ENCODE measurements at places on chromosomes 3 and 15.

DNA sequence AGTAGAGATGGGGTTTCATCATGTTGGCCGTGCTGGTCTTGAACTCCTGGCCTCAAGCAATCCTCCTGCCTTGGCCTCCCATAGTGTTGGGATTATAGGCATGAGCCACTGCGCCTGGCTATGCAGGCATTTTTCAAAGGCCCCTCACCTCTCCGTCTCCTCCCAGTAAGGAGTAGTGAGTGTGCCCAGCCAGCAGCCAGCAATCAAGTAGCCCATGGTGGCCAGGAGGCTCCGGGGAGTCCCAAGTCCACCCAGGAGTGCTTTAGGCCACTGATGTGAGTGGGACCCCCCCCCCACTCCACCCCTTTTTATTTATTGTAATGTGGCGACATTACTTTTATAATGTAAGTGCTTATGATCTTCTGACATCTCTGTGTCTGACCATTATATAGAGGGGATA, 8.1 kb downstream of the ISG20 start:
- no peak for DNase-seq

- DNase-seq, result no peak
Observed at GRCh38 chr3:155895379-155895900, 25.0 kb downstream of the GMPS start.

GRCh38 chr3:87805670-87806069, 253.1 kb downstream of the CGGBP1 start:
- no peak for DNase-seq

GRCh38 chr15:95574053-95574452, 756.4 kb upstream of the NR2F2 start:
- DNase-seq, result no peak

DNA sequence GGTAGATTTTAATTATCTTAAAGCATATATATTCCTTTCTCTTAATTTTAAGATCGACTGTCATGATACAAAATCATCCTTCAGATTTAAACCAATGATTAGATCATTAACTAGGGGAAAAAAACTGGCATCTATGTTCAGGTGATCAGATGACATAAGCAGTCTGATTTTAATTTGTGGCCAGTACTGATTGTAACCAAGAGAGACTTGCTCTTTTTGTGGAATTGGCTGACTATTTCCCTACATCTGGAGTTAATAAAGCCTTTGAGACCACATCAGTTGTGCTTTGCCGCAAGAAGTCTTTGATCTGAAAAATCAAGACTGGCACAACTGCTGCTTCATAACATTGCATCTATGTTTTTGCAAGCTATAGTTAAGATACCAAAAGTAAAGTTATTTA, 148.4 kb upstream of the CGNL1 start:
- no peak for DNase-seq

- DNase-seq, result no peak
Observed at GRCh38 chr3:50612970-50613846, 1.6 kb upstream of the CISH start.

DNA sequence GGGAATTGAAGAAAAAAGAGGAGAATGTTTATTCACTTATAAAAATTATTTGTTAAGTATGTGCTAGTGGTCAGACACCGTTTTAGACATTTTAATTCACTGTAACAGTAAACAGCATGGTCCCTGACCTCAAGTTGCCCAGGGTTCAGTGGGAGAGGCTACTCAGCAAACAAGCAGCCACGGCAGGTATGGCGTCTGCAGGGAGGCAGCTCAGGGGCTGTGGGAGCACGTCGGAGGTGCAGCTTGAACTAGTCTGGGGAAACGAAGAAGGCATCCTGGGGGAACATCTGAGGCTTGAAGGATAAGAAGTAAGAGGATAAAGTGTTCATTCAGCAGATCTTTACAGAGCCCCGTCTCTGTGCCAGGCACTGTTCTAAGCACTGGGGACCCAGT, 66.0 kb downstream of the CRTC3 start:
- no peak for DNase-seq

GRCh38 chr3:168134931-168135330, 39.2 kb upstream of the GOLIM4 start:
- DNase-seq, result no peak

GRCh38 chr3:158909870-158910269, 108.0 kb downstream of the MFSD1 start:
- DNase-seq, result no peak

DNA sequence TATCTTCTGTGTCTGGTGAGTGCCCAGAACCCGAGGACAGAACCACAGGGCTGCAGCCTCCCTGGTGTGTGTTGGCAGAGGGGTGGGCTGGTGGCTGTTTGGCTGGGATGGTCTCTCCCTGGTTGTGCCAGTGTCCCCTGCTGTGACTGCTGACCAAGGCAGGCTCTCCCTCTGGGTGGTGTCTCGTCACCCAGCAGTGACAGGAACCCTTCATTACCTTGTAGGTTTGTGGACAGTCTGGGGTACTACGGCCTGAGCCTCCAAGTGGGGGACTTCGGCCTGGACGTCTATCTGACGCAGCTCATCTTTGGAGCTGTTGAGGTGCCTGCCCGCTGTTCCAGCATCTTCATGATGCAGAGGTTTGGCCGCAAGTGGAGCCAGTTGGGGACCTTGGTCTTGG, 6.4 kb upstream of the SLC22A14 start:
- no peak for DNase-seq

- peak; percentile 83 for DNase-seq
Observed at GRCh38 chr3:170724599-170725280, 138.9 kb upstream of the SLC7A14 start.

- DNase-seq, result peak; percentile 28
Observed at GRCh38 chr3:18988614-18989229, 159.6 kb upstream of the KCNH8 start.

DNA sequence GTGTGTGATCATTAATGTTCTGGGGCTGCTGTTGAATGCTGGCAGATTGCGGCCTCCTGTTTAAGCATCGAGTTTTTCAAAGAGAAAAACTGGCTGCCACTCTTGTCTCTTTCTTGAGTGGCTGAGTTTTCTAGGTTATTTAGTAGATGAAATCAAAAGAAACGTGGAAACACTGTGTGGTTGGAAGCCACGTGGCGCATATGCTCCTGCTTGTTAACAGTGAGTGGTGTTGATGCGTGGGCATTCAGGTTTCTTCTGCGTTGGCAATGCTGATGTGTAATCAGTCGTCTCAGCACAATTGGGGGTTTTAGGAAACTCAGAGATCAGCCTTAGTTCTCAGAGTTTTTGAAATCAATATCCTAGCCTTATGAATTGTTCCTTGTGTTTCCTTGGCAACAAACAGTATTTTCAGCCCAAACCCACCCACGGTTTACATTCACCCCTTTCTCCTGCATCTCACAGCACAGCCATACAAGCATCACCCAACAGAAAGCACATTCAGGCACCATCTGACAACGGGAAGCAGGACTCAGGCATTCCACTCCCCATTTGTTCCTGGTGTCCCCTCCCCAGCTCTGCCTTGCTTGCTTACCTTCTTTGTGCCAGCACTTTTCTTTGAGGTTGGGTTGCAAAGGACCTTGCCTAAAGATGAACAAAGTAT, 74.7 kb downstream of the SEC22A start:
- DNase-seq, result no peak

GRCh38 chr3:136990826-136991225, 33.0 kb downstream of the IL20RB start:
- DNase-seq, result no peak

DNA sequence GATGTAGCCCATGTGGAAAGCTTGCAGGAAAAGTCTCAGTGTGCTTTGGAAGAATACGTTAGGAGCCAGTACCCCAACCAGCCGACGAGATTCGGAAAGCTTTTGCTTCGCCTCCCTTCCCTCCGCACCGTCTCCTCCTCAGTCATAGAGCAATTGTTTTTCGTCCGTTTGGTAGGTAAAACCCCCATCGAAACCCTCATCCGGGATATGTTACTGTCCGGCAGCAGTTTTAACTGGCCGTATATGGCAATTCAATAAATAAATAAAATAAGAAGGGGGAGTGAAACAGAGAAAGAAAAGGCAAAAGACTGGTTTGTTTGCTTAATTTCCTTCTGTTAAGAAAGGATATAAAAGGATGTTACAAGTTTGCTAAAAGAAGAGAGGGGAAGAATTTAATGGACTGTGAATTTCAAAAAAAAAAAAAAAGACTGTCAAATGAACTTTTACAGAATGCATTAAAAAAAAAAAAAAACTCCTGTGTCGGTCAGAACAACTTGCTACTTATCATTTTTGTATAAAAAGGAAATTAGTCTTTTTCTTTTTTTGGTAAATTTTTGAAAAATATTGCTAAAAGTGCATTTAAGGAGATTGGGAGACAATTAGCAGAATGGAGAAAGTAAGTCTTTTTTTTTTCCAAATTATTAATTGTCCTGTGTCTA, 7.0 kb downstream of the NR2F2 start:
- DNase-seq, result peak; percentile 45

DNA sequence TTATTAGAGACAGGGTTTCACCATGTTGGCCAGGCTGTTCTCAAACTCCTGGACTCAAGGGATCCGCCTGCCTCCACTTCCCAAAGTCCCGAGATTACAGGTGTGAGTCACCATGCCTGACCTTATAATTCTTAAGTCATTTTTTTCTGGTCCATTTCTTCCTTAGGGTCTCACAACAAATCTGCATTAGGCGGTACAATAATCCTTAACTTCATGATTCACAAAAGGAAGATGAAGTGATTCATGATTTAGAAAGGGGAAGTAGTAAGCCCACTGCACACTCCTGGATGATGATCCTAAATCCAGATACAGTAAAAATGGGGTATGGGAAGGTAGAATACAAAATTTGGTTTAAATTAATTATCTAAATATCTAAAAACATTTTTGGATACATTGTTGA, 45.0 kb upstream of the TKT start:
- no peak for DNase-seq

- DNase-seq, result no peak
Observed at GRCh38 chr3:177335728-177336127, 138.4 kb upstream of the TBL1XR1 start.

DNA sequence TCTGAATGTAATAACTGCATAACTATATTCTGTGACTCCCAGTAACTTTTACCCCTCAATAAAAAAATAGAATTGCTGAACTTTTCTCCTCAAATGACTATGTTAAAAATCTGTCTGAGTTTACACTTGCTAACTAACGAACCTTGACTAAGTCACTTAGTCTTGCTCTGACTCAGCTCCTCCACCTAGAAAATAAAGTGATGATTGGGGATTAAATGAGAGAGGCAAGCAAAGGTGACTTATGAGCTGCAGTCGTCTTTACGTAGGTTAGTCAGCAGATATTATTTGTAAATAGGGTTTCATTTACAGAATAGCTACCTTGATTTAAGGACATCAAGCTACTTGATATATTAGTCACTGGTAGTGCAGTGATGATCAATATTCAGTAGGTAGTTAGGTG, 476.9 kb downstream of the MECOM start:
- no peak for DNase-seq

Measured in cardiac muscle cell (in vitro differentiated cells and primary cell).